ENCODE measurements at places on chromosomes 7 and 10. TPM values are rescaled to one million over a fixed set of nuclear protein-coding genes. Genes with fewer than 3 reads are reported as not detected.

GRCh38 chr7:86966916-86967315 lies 92.5 kb downstream of the ELAPOR2 start:
- DNase-seq = no peak

DNA sequence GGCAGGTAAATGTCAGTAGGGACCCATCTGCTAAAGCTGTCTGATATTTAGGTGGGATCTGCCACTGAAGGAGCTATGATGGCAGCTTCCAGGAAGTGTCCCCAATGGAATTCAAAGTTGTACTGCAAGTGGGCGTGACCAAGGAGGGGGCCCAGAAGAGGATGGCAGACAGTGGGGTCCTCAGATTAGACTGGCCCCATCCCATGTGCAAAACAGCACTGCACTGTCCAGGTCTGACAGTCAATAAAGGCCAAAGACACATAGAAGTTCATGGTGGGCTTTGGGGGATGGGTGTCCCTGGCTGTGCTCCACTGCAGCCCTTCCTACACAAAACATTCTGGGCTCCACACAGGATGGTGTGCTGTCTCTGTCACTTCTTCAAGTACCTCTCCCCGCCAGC lies 49.8 kb upstream of the SORCS1 start:
- no peak for DNase-seq

- no peak for DNase-seq
Measured at GRCh38 chr7:28799619-28800018, 158.5 kb downstream of the TRIL start.

- peak; percentile 63 for DNase-seq
Measured at GRCh38 chr7:55657654-55658053, 85.4 kb upstream of the VOPP1 start.

The LRRC18 gene
- not detected for total RNA-seq
